Suprapubic skin (tissue), 4 donors: ENCODE measurements at places on chromosomes 12 and 14.

DNA sequence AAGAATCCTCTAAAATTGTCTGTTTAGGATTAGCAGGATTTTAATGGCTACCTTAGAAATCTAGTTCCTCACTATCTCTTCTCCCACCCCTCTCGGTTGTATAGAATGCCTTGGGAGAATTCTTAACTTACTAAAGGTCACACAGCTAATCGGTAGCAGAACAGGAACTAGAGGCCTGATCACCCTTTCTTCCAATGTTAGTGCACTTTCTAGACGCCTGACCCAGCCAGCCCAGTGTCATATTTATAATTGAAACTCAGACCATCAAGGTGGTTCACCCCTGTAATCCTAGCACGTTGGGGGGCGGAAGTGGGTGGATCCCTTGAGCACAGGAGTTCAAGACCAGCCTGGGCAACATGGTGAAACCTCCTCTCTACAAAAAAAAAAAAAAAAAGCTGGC is 1.7 kb downstream of the TIGAR start:
- DNase-seq = no peak

DNA sequence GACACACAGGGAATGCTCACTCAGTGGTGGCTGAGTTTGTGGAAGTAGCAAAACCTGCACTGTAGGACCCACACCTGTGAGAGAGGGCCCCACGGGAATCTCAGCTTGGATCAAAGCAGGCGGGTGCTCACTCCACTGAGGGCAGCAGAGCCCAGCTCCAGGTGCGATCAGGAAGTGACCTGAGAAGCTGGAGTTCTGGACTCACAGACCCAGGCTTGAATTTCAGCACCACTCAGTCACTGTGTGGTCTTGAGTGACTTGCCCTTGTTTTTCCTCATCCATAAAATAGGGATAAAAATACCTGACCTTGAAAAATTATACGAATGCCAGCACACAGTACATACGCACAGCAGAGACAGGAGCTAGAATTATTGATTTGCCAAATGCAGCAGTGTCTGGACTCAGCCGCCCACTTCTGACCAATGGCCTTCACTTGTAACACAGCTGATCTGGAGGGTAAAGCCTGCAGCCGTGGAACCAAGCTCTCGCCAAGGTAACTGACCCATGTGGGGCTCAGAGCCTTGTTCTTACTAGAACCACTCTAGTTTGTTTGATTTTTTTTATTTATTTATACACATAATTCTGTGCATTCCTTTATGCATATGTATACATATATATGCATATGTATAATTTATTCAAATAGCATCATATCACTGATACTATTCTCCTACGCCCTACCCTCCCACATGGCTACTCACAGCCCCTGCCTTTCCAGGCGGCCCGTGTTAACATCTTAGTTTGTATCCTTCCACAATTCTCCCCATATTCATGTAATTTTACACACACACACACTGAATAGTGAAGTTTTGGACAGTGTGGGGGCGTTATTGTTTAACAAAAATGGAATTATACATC is 53.9 kb downstream of the DPF3 start:
- no peak for DNase-seq

DNA sequence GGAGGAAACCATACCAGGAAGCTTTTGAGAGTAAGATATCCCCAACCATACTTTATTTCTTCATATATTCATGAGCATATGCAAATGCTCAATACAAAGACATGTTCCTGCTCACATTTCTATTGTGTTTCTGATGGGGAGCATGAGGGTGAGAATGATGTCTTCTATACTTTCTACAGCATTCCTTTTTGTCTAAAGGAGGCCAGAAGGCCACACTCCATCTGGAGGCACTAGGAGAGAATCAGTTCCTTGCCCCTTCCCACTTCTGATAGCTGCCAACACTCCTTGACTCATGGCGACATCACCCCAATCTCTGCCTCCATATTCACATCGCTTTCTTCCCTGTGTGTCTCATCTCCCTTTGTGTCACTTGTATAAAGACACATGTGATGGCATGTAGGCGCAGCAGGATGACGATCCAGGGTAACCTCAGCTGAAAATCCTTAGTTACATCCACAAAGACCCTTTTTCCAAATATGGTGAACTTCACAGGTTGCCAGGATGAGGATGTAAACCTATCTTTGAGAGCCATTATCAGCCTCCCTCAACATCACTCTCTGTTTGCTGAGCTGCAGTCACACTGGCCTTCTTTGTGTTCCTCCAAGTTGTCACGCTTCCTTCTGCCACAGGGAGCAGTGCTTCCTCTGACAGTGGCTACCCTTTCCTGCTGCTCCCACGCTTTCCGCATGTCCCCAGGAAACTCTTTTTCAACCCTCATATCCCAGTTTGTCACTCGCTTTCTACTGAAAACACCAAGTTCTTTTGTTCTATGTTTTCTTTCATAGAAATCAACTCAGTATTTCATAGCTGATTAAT is 96.9 kb downstream of the STXBP6 start:
- DNase-seq = no peak

DNA sequence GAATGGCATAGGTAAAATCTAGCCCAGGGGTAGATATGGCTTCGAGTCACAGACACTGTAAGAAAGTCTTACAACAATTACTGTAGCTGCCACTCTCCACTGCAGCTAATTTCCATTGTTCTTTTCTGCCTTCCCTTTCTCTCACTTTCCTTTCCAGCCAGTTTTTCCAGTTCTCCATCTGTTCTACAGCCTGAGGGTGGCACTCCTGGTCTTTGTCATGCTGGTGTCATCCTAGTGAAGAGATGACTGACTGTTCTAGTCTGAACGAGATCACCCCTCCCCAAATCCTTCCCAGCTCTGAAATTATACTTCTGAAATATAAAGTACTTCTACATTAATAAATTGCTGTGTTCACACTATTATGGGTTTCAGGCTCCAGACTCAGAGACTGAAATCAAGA is 74.2 kb upstream of the CSRP2 start:
- no peak for DNase-seq

GRCh38 chr12:130581782-130582181 is 134.3 kb downstream of the RIMBP2 start:
- DNase-seq = no peak

DNA sequence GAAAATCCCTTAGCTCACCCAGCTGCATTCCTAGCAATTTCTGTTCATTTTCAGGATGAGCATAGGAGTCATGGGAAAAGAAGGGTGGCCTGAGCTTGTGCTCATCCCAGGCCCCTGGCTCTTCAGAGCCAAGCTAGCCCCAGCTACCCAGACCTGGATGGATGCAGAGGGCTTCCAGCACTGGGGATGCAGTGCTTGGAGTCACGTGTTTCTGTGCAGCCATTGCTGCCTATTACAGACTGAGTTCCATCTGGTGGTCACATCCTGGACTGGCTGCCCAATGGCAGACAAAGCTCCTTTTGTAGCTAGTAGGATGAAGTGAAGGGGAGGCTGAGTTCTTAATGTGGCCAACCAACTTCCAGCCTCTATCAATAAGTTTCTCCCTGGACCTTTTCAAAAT is 54.2 kb upstream of the JDP2 start:
- DNase-seq = no peak

DNA sequence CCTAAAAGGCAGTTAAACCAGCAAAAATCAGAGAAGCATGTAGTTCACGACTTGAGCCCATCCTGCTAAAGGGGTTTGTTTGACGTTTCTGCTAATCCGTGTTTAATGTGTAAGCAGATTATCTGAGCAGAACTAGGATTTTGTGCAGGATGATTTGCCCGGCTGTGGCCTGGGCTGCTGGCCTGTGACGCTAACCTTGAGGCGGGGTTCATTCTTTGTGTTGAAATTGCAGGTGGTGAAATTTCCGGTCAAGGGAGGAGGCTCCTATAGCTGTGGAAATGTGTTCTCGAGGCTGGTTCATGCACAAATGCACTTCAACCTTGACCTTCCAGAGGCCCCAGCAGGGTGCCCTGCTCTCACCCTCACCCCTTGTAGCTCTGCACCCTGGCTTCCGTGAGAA is 63.7 kb downstream of the SLC24A4 start:
- no peak for DNase-seq

DNA sequence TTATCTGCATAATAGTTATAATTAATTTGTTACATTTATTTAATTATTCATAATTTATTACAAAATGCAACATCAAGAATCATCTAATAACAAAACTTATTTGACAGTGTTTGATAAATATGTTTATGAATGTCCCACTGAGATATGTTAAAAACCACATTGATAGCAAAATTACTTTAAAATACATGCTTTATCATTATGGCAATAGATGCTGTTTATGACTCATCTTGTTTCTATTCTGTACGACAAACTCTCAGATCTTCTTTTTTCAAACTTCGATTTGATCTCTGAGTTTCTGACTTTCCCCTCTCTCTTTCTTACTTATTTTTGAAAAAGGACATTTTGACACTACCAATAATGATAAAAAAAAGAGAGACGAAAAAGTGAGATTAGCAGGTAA is 56.8 kb upstream of the LRRK2 start:
- no peak for DNase-seq

- DNase-seq = peak; percentile 47
Observed at GRCh38 chr12:19388131-19388549, 51.2 kb upstream of the AEBP2 start.

DNA sequence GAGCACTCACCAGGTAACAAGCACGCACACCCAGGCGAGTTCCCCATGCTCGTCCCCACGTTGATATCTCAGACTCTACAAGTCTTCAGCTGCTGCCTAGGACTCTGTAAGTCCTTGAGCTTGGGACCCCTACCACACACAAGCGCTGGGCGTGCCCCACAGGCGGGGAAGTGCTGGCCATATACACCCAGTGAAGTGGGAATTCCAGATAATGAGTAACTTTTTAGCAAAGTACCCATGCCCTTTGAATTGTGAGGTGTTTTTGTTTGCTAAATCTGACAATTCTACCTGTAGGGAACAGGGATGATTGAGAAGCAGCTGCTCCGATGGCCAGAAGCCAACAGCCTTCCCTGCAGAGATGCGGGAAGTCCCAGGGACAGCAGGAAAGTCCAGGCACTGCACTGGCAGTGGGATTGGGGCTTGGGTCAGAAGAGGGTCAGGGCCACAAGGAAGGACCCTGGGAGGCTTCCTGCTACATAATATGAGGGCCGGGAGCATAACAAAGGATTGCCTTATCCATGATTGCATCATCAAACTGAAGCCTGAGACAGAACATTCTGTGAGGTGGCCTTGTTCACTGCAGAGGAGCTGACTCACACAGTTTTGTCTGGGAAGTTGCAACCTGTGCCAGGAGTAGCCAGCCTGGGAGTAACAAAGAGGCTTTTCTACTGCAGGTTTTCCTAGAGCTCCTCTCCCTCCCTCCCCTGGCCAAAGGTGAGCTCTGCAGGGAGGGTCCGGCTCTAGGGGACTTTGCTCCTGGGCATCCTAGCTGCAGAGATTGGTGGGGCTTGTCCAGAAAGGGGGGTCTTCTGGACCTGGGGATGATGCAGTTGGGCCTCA is 13.2 kb upstream of the SERPINA3 start:
- DNase-seq = peak; percentile 84

DNA sequence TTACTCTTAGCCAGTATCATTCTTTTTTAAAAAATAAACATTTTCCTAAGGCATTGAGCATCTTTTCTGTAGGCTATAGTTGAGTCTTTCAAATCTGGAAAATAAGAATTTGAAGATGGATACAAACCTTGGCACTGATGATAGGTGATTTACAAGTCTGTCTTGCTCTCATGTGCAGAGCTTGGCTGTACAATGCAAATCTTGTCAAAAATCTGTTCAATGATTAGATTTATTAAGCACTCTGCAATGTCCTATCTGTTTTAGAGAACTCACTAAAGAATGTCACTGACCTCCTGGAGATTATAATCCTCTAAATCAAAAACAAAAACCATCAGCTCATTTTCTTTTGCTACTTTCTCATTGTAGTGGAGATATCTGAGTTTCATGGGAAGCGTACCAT is 42.8 kb upstream of the AMIGO2 start:
- no peak for DNase-seq

DNA sequence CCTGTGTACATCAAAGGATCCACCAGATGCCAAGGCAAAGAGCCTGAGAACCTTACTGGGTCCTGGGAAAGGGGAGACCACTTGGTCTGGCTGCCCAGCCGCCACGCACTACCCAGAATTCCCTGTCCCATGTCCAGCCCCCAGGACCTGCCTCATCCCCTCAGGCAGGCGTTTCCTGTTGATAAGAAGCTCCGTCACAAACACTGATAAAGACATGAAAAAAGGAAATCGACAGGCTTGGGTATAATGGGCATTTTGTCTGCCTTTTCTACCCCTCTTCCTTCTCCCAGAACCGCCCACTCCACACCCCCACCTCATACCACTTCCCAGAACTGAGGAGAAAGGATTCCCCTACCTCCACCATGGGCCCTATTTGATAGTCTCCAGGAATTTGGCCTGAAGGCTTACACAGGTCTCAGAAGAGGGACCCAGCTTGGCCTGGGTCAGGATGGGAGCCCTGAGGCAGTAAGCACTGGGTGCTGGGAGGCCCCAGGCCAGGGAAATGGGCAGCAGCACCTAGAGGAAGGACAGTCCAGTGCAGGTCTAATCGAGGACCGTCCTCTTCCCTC is 18.8 kb downstream of the ACVRL1 start:
- no peak for DNase-seq

DNA sequence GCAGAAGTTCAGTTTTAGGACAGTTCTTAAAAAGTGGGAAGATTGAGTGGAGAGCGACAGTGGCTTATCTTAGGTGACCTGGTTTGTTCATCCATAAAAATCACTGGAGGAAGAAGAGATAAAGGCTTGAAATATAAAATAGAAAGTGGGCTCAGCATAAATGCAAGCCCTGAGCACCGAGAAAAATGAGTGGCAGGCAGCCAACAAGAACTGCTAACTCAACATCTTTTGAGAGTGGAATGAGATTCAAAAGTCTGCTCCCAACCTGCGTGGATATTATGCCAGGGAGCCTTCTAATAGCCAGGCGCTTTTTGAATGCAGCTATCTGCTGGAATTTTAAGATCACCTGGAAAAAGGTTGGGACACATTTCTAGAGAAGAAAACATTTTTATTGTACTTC is 666.5 kb downstream of the FLRT2 start:
- no peak for DNase-seq
